NCI-H2081 (cell line): ENCODE measurements at places on chromosomes 6 and 20.

GRCh38 chr6:81384921-81385320, 367.6 kb downstream of the TENT5A start:
- DNase-seq = no peak

DNA sequence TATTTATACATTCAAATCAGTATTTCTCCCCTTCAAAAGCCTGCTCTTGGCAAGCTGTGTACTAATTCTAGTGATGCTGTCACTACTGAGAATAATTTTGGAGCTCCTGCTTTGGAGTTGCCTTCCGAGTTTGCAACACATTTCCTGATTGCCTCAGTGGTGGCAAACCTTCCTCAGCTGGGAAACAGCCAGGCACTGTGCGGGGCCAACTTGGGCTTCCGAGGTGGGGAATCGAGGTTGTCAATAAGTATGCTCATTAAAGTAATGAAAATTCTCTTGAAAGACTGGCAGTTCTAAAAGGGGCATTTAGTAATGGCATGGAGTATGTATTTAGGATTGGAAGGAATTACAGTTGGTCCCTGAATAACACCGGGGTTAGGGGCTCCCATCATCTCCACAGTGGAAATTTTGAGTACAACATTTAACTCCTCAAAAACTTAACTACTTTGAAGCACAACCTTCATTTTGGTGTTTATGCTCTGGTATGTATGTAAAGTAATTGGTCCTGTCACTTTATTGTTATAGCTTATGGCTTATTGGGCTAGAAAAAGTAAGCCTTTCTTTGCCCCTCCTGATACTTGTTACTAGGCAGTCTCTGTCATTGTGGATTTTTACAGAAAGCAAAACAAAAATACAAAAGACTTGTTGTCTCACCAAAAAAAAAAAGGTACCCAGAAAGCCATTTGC, 2.7 kb downstream of the PAQR8 start:
- DNase-seq = no peak

DNA sequence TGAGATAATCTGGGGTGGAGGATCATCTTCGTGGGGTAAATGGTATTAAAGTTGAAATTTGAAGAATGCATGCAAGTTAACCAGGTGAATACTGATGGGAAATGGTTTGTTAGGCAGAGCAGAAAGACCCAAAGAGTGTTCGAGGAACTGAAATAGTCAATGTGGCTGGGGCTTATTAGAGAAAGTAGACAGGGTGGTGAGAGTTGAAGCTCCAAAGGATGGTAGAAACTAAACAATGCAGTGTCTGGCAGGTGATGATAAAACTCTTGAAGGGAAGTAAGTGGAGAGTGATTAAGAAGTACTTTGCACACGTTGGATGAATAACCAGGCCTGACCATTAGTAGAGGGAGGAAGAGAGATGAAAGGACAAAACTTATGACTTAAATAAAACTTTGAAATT, 39.8 kb upstream of the CENPW start:
- DNase-seq = no peak

DNA sequence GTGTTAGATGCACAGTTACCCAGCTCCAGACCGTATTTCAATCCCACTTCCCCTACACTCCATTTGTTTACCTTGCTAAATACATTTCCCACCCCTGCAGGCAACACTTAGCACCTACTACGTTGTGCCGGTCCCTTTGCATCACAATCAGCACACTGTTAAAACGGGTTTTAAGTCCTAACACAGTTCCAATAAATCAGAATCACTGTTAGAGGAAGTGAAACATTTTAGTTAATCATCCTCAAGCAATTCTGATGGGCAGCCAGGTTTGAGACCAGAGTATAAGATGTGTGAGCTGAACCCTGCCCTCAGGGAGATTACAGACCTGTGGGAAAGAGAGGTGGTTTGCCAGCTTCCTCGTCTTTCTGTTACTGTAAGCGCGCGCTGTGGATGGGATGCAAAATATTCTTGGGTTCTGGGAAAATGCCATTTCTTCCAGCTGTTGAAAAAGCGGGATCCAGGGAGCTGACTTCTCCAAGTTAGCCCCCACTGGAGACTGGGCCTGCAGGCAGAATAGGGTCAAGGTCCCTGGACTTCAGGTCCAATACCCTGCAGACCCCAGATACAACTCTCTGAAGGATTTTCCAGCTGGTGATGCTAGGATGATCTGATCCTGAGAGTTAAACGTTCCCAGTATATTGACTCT, 3.1 kb downstream of the ZCCHC3 start:
- DNase-seq = no peak

DNA sequence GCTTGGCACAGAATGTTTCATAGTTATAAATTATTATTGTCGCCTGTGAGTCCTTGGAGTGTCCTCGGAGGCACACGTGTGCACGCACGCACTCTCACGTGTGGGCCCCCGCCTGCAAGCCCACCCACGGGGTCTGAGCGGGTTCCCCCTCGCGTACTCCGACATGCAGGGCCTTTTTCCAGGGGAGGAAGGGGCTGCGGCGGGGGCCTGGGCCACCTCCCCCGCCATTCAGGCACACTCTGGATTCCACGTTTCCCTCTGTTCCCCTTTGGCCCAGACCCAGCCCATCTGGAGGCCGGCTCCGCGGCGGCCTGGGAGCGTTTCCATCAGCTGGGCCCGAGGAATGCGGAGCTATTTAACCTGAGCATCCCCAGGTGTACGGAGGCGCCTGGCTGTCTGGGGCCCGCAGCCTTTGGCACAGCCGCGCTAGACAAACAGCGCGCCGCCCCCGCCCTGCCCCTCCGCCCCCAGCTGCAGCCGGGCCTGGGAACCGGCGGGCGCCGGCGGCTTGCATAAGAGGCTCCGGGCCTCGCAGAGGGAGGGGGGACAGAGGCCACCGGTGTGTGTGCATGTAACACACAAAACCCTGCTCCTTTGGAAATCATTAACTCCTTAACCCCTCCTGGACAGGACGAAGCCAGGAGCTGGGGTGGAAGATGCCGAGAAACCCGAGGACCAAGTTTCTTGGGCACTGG, 3.3 kb downstream of the ID1 start:
- DNase-seq = peak; percentile 97

DNA sequence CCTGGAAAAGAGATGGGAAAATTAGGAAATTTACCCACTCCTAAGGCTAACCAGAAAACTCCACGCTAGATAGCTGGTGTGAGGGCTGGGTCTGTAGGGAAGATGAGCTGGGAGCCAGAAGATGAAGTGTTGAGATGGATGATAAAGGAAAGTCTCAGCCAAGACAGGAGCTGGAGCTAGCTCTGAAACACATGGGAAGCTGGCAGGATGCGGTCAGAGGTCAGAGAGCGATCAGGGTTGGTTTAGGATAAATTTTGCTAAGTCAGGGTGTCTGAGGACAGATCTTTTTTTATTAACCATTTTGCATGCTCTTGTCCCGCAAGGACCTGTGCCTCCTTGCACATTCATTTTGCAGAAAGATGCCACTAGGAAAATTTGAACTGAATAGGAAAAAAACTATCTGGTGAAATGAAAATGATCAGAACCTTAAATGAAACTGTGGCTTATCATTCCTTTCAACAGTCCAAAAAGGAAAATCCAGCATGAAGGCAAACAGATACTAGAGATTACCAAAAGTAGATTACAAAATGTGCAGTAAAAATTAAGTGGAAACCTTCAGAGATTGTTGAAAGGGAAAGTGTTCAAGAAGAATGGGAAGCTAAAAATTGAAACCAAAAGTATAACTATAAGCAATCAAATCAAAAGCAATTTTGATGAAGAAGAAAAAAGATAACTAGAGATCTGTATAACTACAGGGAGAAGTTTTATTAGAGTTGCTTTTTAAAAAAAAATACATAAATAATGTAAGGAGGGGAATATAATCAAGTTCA, 10.7 kb upstream of the EDN1 start:
- DNase-seq = no peak

- no peak for DNase-seq
Measured at GRCh38 chr20:9149796-9150195, 80.9 kb downstream of the PLCB4 start.

- peak; percentile 11 for DNase-seq
Measured at GRCh38 chr6:73610444-73611275, 43.1 kb downstream of the SLC17A5 start.

DNA sequence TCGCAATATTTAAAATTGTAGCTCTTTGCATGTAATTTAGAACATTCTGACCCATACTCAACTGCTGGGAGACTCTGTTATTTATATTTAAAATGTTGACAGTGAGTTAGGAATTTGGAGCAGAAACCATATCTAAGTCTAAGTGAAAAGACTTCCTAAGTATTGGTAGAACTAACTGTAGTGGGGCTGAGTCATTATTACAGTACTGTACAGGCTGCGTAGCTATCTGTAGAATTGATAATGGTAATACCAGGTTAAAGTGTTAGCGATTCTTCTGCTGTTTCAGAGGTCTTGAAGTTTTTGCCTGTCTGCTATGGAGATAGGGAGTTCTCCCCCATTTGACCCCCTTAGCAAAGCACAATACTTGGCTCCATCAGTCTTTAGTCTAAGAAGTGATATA, 3.6 kb downstream of the TOP1 start:
- DNase-seq = no peak

DNA sequence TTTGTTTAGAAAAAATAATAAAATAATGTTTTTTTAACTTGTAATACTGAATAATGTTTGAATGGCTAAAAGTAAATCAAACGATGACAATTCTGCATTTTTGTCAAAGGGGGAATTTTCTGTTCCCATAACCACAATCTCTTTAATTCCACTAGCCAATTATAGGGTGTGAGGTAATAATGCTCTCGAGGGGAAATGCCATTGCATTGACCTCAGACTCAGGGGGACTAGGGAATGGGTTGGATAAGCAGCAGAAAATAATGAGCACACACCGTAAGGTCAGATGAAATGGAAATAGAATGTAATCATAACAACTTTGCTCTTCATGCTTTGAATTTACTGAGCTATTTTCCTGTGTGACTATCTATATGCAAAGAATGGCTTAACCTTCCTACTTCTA, 584.7 kb downstream of the RFPL4B start:
- no peak for DNase-seq

DNA sequence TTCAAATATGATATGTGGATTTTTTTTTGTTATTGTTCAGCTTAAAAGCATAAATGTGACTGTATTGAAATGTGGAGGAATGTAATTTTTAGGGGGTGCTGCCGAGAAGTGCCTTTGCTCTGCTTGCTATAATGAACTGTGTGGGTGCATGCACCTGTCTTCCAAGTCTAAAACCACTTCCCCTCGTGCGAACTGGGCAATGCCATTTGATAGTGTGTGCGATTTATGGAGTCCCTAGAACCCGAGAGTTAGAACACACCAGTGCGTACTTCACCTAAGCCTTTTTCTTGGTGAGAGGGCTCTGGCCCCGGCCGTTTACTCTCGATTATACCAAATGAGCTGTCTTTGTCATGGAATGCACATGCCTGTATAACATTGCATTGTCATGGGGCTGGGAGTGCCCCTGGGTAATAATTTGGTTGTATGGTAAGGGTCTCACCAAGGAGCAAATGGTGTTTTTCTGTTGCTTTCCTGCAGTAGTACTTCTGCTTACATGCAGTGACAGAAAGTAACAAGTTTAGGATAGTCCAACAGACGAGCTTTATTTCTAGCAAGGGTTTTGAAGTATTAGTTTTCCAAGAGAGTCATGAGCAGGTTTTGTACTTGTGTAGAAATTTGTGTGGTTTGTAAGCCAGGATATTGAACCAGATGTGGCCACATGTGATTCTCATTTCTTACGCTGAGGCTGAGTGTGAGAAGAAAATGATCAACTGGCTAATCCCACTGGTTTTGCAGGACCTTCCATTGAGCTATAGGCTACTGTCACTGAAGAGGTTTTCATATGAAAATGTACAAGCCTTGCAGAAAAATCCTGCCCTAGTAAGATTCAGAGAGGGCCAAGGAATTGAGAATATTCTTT, 172.4 kb downstream of the DTNBP1 start:
- DNase-seq = no peak

DNA sequence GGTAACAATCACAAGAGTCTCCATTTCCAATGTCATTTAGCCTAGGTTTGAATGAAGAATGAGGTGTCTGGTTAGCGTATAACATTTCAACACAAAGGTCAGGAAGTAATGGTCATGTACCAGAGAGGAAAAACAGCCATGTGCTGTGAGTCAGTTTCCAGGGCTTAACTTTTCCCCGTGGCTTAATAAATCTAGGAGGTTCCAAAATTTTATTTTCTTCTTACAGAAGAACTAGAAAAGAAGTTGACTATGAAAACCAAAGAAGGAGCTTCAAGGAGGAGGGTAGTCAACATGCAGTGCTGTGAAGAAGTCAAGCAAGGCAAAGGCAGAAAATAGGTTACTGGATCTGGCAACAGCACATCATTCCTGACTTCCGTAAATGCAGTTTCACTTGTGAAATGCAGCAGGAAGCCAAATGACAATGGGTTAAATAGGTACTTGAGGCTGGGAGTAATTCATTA, 8.4 kb upstream of the GABRR2 start:
- DNase-seq = no peak

DNA sequence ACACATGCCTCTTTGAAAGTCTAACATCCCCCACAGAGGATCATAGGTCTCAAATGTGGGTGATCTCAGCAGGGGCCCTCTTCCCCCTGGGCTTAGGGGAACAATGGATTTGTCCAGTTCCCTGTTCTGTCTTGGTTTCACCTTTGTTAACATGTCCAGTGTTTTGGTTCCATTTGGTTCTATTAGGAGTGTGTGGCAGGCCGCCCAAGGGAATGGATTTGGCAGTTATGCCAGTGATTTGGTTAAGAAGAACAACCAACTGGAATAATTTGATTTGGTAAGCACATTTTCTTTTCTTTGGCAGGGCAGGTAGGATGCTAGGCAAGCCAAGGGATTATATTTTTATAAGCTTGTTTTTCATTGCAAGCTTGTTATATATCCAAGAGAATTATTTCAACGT, 28.5 kb upstream of the ENPP1 start:
- no peak for DNase-seq

DNA sequence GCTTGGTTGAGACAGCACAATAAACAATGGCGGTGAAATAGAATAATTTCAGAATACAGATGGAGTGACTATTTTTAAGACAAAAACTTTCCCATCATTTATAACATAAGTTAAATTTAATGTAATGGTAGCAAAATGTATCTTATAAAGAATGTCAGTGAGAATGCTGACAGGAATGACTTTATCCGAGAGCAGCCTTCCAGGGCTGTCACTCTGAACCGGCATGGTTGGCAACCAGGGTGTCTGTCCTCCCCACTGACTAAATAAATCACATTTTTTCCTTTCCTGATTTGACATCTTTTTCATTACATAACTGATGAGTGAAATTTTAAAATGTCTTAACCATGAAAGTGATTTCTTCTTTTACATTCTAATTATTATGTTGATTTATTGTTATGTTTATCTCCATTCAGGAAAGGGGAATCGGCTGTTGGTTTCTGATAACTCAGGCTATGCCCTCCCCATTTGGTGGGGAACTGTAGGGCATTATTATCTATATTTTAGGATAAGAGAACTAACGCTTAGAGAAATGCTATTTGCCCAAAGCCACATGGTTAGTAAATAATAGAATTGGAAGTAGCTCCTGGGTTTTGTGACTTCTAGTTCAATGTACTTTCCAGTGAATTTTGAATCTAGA, 109.2 kb upstream of the OGFRL1 start:
- no peak for DNase-seq

- no peak for DNase-seq
Measured at GRCh38 chr6:67393356-67393755, 1241.7 kb upstream of the ADGRB3 start.

GRCh38 chr20:54199721-54200176, 8.1 kb upstream of the PFDN4 start:
- DNase-seq = peak; percentile 39
